ENCODE measurements at places on chromosomes 1 and 21.
A peak's percentile ranks its signal among the peaks of the same experiment; 100 is the strongest.

DNA sequence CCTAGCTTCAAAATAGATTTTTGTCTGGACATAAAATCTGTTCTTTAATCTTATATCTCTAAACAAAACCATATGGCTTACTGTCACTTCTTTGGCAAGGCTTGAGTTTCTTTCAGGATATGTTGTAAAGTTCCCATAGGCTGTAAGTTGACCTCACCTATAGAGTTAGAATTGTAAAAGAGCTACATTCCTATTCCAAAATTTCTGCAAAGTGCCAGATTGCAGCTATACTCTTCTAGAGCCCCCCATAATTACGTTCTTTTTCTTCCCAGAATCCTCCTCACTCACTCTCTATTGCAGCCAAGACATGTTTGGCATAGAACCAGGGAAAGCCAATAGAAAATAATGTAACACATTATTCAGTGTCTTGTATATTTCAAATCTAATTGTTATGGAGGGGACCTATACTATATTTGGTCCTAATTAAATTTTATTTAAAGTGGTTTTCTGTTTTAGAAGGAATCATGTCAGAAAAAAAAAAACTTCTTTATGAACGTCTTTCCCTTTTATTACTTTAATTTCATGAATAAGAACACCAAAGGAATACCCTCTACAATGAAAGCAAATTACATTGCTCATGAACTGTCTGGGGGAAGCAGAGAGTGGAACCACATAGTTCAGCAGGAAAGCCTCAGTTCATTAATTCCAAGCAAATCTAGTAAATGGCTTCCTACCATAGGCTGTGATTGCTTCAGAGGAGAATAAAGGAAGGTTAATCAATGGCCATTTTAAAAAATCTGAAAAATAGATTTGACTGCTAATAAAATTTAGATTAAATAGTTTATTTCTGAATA lies 22.3 kb downstream of the CTTNBP2NL start:
- DNase-seq: no peak

- no peak for DNase-seq
These were observed 7.4 kb downstream of the ZNF496 start for GRCh38 chr1:247324204-247324787.

- no peak for DNase-seq
These were observed 472.0 kb downstream of the CAMTA1 start for GRCh38 chr1:7257225-7257624.

- DNase-seq: no peak
These were observed 141.3 kb downstream of the SPATA46 start for GRCh38 chr1:162235241-162235800.

DNA sequence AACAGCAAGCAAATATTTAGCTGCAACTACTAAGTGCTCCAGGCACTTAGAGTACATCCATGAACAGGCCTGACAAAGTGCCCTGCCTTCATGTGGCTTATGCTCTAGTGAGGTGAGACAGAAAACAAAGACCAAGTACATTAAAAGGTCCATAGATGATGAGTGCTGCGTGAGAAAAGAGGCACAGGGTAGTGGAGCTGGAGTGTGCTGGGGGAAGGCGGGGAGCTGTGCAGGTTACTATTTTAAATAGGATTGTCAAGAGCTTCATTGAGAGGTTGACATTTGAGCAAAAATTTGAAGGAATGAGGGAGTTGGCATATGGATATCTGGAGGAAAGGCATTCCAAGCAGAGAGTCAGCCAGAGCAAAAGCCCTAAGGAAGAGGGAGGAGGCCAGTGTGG lies 29.3 kb upstream of the RXRG start:
- DNase-seq: no peak

DNA sequence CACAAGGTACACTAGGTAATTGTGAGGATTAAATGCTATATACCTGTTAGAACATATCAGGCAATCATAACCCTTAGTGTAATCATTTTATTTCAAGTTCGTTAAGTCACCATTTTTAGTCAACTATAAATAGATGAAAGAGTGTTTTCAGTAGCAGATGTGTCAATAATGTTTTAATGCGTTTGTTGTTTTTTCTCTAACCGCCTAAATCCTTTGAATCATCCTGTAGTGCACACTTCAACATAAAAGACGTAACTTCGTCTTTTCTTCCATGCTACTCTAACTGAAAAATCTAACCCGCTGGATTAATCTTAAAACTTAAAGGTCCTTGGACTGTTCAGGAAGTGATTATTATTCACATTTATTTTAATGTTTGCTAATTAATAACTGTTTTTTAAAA lies 7.2 kb upstream of the LBR start:
- DNase-seq: no peak

GRCh38 chr1:11147197-11147770 lies 41.9 kb upstream of the ANGPTL7 start:
- no peak for DNase-seq

DNA sequence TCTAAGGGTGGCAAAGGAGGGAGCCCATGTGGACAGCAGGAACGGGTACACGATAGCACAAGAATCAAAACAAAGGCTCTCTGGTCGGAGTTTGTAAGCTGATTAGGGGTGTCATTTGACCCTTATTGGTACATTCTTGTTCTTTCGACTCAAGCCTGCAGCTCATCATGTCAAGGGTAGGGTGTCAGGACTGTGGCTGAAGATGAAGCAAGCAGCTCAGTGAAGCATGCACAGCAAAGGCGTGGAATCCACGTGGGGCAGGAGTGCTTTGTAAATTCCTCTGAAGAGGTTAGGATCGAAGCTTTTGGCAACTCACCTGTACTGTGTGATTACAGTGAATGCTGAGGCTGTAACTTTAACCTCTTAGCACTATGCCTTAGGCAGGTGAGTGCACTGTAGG lies 4.7 kb upstream of the ABCB10 start:
- DNase-seq: no peak

- DNase-seq: no peak
These were observed 18.8 kb downstream of the QSOX1 start for GRCh38 chr1:180173451-180173850.

- no peak for DNase-seq
These were observed 109.8 kb downstream of the ELAVL4 start for GRCh38 chr1:50218344-50219120.

GRCh38 chr1:94962409-94963265 lies 35.7 kb upstream of the CNN3 start:
- DNase-seq: peak; percentile 50

DNA sequence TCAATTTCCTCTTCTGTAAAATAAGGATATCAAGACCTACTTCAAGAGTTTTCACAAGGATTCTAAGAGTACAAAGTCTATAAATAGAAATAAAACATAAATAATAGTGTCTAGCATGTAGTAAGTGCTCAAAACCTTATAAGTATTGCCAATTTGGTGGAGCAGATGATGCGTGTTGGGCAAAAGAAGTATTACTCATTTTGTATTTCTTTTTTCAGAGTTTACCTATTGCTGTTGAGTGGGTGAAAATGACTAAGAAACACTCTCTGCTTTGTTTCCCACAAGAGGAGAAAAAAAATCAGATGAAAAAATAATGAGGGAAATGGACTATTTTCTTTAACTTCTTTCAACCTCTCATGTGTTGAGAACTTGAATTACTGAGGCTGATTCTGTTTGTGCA lies 103.3 kb upstream of the KCNK2 start:
- DNase-seq: no peak

DNA sequence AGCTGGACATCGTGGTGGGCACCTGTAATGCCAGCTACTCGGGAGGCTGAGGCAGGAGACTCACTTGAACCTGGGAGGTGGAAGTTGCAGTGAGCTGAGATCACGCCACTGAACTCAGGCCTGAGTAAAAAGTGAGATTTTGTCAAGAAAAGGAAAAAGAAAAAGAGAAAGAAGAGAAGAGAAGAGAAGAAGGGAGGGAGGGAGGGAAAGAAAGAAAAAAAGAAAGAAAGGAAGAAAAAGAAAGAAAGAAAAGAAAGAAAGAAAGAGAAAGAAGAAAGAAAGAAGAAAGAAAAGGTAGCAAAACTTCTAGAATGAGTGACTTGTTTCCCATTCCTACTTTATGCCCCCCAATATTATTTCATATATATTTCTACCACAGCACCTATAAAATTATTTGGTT lies 98.8 kb downstream of the UBE2U start:
- DNase-seq: no peak

- no peak for DNase-seq
These were observed 68.2 kb upstream of the OLIG2 start for GRCh38 chr21:32957545-32957944.

GRCh38 chr1:173294843-173295242 lies 87.7 kb upstream of the TNFSF4 start:
- no peak for DNase-seq

- DNase-seq: no peak
These were observed 4.4 kb upstream of the GBP4 start for GRCh38 chr1:89203166-89203565.

DNA sequence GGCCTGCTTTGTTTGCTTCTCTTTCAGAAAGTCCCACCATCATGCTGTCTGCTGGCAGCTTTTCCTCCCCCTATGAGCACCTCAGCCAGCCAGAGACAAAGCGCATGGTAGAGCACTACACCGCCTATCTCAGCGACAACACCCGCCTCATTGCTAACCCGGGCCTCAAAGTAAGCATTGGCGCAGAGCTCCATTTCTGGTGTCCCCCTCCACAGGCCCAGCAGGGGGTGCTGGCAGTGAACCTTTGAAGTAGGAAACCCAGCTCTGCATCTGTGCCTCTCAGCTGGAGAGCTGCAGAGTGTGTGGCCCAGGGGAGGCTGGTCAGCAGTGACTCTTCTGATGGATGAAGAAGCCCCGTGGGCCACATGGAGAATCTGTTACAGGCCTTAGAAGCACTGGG lies 81.2 kb upstream of the RAVER2 start:
- no peak for DNase-seq

DNA sequence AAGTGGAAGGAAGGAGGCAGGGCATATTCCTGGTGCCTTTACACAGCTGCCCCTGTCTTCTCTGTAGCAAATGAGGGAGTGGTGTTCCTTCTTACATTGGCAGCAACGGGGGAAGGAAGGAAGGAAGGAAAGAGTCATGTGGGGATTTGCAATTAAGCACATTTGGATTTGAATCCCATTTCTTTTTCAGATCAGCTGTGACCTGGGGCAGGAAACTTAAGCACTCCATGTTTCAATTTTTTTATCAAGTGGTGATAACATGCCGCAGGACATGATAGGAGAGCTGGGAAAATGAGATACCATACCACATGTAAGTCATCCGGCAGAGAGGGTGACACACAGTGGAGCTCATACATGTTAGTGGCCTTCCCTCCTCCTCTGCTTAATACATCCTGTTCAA lies 186.8 kb downstream of the APP start:
- DNase-seq: no peak

DNA sequence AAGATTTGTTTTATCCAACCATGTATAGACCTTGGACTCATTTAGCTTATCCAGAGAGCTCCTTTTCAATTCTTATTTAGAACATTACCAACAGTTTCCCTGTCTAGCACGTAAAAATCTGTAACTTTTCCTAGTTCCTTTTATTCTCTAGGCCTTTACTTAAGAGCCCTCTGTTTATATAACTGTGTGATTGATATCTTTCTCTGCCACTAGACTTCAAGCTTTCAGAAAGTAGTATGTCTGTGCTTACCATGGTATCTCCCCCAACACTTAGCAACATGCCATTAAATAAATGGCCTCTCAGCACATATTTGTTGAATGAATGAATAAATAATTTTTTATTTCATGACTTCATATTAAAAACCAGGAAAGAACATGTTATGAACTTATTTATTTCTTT lies 209.4 kb downstream of the PTPRC start:
- DNase-seq: no peak

- no peak for DNase-seq
These were observed 42.6 kb downstream of the EYA3 start for GRCh38 chr1:28045777-28046176.

- DNase-seq: no peak
These were observed 3.9 kb downstream of the RCC1 start for GRCh38 chr1:28509705-28510272.

- DNase-seq: no peak
These were observed 9.1 kb downstream of the CELA2A start for GRCh38 chr1:15465674-15466073.

DNA sequence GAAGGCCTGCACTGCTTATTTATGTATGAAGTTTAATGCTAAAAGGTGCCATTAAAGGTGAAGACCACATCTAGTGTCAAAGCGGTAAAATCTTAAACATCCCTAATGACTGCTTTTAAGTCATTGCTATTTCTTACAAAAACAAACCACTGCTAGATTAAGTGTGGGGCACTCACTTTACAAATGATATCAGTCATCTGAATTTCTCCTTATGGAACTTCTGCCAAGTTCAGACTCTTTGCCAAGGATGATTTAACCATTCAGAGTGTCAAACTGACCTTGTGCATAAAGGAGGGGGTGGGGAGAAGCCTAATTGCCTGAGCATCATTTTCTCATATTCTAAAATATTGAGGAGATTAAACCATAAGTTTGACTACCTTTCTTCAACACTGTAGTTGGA lies 271.5 kb downstream of the TGFB2 start:
- no peak for DNase-seq

GRCh38 chr1:203569490-203570318 lies 56.9 kb upstream of the ATP2B4 start:
- no peak for DNase-seq

DNA sequence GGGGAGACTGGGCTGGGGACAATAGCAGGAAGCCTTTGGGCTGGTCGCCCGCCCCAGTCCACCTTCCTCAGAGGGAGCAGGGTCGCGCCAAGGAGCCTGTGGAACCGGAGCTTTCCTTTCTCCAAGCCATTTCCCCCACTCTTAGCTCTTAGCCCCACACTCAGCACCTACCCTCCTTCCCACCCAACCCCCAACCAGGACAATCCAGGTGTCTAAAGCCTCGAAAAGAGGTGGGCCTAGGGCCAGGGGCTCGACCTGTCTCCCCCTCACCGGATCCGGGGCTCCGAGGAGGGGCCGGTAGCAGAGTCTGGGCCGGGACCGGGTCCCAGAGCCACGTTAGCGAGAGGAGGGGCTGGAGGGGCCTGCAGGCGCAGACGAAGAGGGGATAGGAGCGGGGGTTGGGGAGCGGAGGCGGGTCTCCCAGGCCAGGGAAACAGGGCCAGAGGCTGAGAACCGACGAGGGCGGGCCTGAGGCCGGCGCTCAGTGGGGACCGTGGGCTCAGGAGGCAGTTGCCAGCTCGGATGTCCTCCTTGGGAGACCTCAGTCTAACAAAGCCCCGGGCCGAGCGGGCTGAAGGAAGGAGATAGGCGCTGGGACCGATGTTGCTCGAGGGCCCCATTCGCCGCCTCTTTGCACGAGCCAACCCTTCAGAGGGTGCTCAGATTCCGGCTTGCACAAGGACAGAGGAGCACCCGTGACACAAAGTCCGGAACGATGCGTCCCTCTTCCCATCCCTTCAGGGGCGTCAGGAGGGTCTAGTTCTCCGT lies 943 bp downstream of the SEMA6C start:
- no peak for DNase-seq

- no peak for DNase-seq
These were observed 22.2 kb upstream of the EIF4G3 start for GRCh38 chr1:21198929-21199328.

DNA sequence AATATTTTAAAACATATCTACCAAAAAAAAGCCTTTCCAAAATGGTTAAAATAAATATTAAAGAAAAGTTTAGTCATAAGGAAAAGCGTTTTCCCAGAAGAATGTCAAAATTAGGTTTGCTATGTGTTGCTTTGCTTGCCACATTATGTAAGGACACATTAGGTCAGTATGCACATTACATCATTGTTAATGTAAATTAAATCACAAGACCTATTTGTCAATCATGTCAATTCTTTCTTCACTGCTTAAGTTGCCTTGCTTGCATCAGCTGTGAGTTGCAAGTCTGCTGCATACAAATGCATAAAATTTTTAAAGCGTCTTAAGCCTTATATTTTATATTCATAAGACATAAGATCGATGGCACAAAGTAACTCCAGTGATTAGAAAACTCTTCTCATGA lies 448.9 kb downstream of the PCP4 start:
- DNase-seq: no peak
